ENCODE measurements at places on chromosomes 5 and 9.
A peak's percentile ranks its signal among the peaks of the same experiment; 100 is the strongest.

- no peak for DNase-seq
These were observed 3.8 kb downstream of the NDUFA8 start for GRCh38 chr9:122155796-122156195.

- DNase-seq, result no peak
These were observed 113.6 kb downstream of the STK32A start for GRCh38 chr5:147348451-147348850.

- DNase-seq, result no peak
These were observed 27.2 kb downstream of the IZUMO3 start for GRCh38 chr9:24518545-24518944.

DNA sequence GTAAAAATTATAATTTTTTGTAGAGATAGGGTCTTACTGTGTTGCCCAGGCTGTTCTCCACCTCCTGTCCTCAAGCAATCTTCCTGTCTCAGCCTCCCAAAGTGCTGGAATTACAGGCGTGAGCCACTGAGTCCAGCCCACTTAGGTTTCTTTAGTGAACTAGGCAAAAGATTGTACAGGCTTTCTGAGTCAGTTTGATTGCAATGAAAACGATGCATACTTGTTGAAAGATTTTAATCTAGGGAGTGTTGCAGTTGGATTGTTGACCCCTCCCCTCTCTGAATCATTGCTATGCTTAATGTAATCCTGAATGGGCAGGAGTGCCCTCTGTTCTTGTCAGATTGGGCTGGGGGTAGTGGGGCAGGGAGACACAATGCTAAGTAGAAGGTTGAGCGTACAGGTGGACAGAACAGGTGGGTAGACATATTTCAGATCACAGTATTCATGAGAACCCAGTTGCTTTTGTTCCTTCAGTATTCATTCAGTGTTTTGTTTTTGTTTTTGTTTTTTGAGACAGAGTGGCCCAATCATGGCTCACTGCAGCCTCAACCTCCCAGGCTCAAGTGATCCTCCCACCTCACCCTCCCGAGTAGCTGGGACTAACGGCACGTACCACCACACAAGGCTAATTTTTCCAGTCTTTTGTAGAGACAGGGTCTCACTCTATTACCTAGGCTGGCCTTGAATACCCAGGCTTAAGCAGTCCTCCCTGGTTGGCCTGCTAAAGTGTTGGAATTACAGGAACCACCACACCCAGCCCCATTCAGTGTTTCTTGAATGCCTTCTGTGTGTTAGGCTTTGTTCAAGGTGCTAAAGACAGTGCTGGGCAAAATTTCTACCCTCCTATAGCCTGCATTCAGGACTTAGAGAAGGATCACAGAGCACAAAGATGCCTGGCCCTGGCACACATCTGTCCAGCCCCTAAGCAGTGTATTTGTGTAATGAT, 70.1 kb downstream of the KIAA1958 start:
- no peak for DNase-seq

DNA sequence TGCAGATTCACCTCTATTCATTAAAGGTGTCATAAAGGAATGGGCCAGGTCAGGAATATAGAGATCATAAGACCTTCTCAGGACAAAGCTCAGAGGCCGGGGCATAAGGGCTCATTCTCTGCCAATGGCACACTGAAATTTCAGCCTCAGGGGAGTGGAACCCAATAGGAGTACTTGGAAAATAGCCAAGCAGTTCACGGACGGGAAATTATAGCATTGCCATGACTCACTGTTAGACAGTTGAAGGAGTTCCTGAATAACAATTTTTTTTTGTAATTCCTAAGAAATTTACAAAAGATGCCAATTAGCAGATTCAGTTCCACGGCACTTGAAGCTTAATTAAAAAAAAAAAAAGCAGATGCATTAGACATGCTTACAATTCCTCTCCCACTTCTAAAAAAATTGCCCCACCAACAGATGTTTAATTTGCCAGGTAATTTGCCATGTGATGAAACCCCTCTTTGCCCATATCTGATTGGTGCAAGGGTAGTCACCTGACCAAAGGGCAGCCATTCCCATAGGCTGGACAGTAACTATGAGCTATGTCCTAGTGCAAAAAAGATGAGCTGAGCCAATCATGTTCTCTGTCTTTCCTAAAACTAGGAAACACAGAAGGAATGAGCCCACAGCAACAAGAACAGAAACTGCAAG, 58.6 kb downstream of the PTCD2 start:
- no peak for DNase-seq

GRCh38 chr9:74960561-74960960, 7.8 kb upstream of the C9orf40 start:
- DNase-seq, result no peak

DNA sequence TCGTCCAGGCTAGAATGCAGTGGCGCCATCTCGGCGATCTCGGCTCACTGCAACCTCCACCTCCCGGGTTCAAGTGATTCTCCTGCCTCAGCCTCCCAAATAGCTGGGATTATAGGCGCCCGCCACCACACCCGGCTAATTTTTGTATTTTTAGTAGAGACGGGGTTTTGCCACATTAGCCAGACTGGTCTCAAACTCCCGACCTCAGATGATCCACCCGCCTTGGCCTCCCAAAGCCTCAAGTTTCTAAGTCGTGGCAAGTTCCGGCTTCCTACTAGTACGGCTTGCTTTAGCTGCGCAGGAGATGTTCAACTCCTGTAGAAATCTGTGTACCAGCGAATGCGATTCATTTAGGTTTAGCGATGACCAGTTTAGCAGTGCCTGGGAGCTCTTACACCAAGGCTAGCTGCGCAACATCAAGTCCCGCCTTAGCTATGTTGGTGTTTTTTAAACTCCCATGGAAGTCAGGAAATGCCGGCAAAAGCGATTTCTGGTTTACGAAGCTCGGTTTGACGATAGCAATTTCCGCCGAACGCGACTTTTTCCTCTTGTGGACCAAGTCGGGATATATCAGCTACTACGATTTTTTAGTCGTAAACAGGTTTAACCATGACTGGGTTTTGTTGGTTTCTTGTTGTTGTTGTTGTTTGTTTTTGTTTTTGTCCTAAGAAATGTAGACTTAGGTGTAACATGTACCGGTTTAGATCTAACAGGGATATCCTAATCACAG, 46.4 kb downstream of the ANXA2R start:
- peak; percentile 44 for DNase-seq

GRCh38 chr9:32811246-32811645, 27.9 kb downstream of the TMEM215 start:
- DNase-seq, result no peak

DNA sequence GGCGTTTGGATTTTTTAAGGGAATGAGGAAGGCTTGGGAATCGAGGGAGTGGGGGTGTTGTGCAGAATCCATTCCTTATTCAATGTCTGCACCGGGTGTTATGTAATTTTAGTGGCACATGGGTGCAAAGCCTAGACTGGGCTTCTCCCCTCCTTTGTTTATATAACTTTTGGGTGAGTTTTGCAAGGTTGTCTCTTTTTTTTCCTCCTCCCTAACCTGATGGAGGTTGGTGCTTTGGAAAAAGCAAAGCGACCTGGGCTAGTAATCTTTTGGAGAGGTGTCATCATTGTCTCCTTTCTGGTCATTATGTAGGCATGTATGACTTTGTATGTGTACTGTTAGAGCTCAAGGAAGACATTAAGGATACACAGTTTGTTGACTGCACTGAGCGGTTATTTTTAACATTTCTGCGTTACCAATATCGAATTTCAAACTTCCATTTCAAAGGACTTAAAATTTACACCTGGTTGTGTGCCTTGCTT, 3.1 kb downstream of the SMARCA2 start:
- no peak for DNase-seq

- peak; percentile 18 for DNase-seq
These were observed 2.1 kb downstream of the CA9 start for GRCh38 chr9:35675732-35676392.

DNA sequence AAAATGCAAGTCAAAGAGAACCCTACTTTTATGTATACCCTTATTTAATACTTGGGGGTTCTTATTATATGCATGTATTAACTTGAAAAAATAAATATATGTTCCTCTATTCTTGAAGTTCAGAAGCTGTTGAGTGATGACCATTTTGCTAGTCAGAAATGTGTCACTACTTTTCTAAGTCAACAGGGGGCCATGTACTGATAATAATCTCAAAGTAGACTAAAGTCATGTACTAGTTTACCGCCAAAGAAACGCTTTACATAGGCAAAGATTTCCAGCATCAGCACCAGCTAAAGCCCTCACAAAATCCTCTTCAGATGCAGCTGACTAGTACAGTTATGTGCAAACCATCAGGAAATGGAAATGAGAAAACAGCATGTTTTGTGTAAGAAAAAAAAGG, 5.7 kb upstream of the BHMT start:
- no peak for DNase-seq

- DNase-seq, result no peak
These were observed 89.5 kb downstream of the LMX1B start for GRCh38 chr9:126703002-126703865.
